ENCODE measurements at places on chromosomes 6 and 20.
A peak's percentile ranks its signal among the peaks of the same experiment; 100 is the strongest.

DNA sequence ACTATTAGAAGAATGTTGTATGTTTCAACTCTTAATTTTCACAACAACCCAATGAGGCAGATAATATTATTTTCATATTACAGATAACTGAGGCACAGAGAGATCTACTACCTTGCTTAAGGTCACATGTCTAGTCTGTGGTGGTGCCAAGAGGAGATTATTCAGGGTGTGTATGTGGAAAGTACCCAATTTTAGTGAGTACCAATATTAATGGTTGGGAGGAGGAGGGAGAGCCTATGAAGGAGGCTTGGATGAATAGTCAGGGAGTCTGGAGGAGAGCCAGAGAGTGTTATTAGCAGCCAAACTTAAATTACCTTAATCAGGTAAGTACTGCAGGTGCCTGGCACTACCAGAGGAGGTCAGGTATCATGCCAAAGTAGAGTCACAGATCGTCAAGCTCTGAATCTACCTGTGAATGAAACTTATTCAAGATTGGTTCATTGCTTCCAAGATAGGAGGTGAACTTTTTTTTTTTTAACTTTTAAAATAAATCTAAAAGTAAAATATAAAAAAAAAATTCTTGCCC lies 10.9 kb upstream of the CALHM6 start:
- no peak for ATAC-seq

- ATAC-seq: no peak
Measured at GRCh38 chr6:101655109-101655508, 261.6 kb downstream of the GRIK2 start.

DNA sequence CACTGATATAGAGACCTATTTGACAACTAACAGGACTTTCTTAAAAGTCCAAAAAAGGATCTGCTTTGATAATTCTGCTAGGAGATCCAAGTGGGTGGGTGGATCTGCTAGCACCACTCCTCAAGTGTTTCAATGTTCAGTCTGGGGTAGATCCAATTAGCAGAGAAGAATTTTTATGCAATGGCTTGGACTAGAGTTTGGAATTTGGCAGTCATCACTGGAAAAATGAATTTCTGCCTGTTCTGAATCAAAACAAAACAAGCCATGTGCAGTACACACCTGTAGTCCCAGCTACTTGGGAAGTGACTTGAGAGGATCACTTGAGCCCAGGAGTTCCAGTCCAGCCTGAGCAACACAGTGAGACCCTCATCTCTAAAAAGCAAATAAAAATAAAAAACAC lies 12.6 kb upstream of the GNMT start:
- ATAC-seq: no peak

- ATAC-seq: no peak
Measured at GRCh38 chr6:42453654-42454427, 2.1 kb upstream of the TRERF1 start.

DNA sequence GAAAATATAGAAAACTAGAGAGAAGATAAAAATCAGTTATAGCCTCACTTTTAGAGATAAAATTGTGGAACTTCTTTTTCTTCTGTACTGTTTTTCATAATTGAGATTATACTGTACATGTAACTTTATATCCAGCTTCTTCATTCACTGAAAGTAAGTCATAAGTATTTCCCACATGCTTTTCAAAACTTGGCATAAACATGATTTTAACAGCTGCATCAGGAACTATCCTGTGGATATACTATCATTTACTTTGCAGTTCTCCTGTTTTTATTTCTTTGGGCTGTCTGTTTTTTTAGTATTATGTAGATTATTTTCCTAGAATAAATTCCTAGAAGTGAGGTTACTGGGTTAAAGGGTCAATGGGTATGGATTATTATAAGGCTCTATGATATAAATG lies 14.8 kb downstream of the DSTN start:
- ATAC-seq: no peak

DNA sequence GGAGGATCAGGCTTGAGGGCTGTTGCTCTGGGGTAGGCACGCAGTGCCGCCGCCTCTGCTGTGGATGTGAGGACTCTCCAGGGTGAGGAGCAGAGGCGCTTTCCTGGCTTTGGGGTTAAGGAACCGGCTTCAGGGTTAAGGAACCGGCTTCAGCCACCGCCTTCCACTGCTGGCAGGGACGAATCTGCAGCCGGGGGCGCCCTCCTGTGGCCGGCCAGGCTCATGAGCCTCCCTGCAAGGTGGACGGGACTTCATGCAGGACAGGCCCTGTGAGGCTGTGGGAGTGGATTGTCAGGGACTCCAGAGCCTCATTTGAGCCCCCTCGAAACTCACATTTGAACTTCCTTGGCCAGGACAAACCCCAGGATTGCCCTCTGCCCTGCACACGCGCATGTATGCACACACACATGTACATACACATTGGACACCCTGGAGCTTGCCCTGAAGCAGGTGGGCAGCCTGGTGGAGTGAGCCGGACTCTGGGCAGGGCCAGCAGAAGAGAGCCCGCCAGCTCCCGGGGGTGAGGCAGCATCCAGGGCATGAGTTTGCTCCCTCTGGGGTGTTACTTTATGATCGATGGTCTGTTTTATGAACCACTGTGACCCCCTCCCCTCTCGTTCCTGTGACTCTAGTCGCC lies 146.9 kb downstream of the PHACTR3 start:
- ATAC-seq: no peak

DNA sequence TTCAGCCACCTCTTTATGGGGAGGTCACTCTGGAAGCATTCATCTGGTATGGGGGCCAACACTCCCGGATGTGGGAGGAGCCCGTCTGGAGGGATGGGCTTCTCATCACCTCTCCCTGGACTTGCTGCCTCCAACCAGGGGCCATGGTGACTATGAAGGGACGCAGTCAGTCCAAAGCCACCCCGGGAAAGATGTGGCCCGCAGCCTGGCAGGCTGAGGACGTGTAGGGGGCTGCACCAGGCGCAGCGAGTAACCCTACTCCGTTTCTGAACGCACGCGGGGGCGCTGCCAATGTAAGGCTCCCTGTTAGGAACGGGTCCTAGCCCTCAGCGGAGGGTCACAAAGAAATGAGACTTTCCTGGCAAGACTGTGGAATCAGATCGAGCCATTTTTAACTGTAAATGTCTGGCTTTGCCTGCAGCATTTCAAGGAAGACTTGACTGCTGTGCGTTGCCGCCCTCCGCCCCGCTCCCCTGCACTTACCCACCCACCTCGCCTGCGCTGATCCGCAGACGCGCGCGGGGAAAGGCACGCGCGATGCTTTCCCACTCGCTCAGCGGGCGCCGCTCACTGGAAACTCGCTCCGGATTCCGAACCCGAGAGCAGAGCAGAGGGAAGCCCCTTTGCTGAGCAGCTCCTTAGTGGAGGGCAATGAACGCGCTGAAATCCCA lies 55.1 kb downstream of the IL20RA start:
- no peak for ATAC-seq

DNA sequence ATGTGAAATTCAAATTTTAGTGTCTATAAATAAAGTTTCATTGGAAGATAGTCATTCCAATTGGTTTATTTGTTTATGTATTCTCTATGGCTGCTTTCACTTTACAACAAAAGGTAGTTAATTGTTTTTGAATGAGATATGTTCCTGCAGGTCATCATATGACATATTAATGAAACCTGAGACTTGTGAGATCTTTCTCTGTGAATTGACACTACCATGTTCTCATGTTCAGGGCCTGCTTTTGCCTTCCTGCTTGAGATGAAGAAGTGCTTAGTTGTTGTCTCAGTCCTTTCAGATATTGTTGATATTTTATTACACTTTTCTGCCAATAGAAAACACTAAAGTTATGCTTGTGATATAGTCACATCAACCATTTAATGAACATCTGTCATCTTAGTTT lies 132.5 kb downstream of the UTRN start:
- no peak for ATAC-seq

- no peak for ATAC-seq
Measured at GRCh38 chr6:56231827-56232226, 15.6 kb downstream of the COL21A1 start.

- ATAC-seq: no peak
Measured at GRCh38 chr6:8329562-8329961, 105.8 kb downstream of the SLC35B3 start.

- no peak for ATAC-seq
Measured at GRCh38 chr6:32967151-32968091, 973 bp upstream of the BRD2 start.

GRCh38 chr20:44886266-44886651 lies 754 bp downstream of the YWHAB start:
- ATAC-seq: no peak

- no peak for ATAC-seq
Measured at GRCh38 chr6:92196325-92196724, 1223.0 kb downstream of the EPHA7 start.

GRCh38 chr6:22612236-22612635 lies 42.9 kb downstream of the HDGFL1 start:
- no peak for ATAC-seq

- no peak for ATAC-seq
Measured at GRCh38 chr6:24387818-24388217, 14.9 kb upstream of the MRS2 start.

DNA sequence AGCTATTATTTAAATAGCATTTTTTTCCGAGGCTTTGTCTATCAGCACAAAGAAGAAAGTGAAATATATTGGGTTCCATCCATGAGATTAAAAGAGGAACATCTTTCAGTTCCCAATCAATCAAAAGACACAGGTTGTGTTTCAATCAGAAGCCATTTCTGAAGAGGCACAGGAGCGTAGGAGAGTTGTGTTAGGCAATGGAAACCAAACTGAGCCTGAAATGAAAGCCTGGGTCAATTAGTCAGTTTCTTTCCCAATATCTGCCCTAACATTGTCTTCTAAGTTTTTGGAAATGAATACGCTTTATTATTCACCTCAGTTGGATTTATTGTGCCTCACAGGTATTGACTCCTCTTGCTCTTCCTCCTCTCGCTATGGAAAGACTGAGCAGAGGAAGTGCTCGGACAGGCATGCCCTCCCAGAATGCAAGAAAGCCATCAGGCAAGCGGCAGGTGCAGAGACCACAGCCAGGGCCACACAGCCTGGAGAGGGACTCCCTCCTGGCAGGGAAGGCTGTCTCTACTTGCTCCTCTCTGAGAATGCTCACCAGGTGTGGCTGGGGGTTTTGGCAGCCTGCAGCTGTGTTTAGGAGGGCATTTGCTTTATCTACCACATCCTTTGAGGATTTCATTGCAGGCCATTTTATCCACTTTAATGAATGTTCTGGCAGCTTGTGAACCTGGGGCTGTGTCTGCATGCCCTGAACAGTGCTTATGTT lies 100.8 kb upstream of the NEDD9 start:
- no peak for ATAC-seq

GRCh38 chr6:157020398-157020797 lies 243.2 kb downstream of the ARID1B start:
- no peak for ATAC-seq

- peak; percentile 82 for ATAC-seq
Measured at GRCh38 chr6:37041521-37041920, 36.1 kb downstream of the FGD2 start.

- ATAC-seq: peak; percentile 63
Measured at GRCh38 chr6:27872642-27873020, 39.6 kb downstream of the OR2B2 start.

DNA sequence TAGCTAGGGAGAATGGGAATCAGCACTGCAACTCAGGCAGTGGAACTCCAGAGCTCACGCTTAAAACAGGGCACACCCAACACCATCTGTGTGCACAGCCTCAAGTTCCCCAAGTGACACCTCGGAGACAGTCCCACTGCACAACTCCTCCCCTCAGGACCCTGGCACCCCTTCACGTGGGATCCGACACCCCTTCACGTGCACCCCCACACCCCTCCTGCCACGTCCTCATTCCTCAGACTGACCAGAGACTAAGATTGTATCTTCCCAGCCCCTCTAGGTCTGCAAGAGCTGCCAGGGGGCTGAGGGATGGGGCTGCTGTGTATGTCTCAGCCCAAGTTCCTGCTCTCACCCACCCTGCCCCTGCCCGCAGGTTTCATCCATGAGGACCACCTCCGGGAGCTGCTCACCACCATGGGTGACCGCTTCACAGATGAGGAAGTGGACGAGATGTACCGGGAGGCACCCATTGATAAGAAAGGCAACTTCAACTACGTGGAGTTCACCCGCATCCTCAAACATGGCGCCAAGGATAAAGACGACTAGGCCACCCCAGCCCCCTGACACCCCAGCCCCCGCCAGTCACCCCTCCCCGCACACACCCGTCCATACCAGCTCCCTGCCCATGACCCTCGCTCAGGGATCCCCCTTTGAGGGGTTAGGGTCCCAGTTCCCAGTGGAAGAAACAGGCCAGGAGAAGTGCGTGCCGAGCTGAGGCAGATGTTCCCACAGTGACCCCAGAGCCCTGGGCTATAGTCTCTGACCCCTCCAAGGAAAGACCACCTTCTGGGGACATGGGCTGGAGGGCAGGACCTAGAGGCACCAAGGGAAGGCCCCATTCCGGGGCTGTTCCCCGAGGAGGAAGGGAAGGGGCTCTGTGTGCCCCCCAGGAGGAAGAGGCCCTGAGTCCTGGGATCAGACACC lies 7.6 kb downstream of the MYL9 start:
- ATAC-seq: no peak

- no peak for ATAC-seq
Measured at GRCh38 chr6:137702791-137703424, 164.2 kb upstream of the TNFAIP3 start.

- no peak for ATAC-seq
Measured at GRCh38 chr6:145704143-145704781, 31.1 kb downstream of the EPM2A start.

- no peak for ATAC-seq
Measured at GRCh38 chr6:11947575-11947974, 64.5 kb upstream of the HIVEP1 start.

DNA sequence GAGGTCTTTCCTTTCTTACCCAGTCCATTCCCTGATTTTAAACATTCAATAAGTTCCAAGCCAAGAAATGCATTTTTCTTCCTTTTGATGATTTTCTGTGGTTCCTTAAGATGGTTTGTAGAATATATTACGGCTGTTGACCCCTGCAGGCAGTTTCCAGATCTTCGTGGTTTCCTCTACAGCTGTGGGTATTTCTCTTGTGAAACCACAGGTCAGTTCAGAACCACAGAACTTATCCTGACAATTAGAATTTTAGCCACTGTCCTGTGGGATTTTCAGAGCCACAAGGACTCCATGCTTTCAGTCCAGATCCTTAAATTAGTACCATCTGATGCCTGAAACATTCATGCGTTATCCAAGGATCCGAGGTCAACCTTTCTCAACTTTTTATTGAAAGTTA lies 29.7 kb upstream of the EXOC2 start:
- ATAC-seq: no peak

GRCh38 chr6:88177961-88178464 lies 11.9 kb upstream of the CNR1 start:
- ATAC-seq: peak; percentile 45

Data from activated CD4-positive, CD25-positive, alpha-beta regulatory T cell treated with anti-CD3 and anti-CD28 coated beads, Interleukin-2, amount 50 U/mL, for 24 hours (primary cell).